Psoas muscle (tissue), 8 donors: ENCODE measurements at places on chromosomes 6 and 20. TPM values are rescaled to one million over a fixed set of nuclear protein-coding genes. Genes with fewer than 3 reads are reported as not detected.
A peak's percentile ranks its signal among the peaks of the same experiment; 100 is the strongest.

The CTNNBL1 gene
- polyA plus RNA-seq, result 42.6 TPM

DNA sequence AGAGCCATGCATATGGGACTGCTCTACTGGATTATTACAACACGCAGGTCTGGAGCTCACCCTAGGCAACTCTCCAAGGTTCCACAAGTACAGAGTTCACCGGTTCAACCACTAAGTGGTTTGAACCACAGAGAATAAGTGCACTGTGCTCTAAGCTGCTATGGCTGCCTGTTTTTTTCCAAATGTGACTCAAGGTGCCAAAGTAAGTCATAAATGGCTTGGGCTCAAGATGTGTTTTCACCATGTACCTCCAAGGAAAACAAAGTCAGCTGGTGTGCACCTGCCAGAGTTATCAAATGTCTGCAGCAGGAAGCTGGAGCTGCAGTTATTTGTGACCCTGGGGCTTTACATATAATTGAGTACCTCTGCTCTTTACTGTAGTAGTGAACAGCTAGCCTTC, 76.7 kb downstream of the PREP start:
- DNase-seq, result peak; percentile 21

DNA sequence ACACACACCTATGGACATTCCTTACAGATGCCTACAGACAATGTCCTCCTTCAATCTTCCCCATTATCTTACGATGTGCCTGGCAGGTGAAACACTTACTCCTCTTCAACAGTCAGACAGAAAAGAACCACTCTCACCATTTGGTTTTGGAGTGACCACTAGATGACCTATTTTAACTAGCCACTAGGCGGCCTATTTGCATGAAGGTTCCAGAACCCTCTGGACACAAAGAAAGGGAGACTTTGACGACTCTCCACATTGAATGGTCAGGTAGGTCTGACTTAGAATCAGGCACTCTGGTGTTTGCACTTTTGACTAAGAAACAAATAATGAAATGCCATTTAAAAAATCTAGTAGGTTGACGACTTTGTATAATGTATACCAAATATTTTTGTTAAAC, 42.0 kb downstream of the PNLDC1 start:
- no peak for DNase-seq

GRCh38 chr6:157096522-157096921, 226.8 kb downstream of the TMEM242 start:
- peak; percentile 56 for DNase-seq

DNA sequence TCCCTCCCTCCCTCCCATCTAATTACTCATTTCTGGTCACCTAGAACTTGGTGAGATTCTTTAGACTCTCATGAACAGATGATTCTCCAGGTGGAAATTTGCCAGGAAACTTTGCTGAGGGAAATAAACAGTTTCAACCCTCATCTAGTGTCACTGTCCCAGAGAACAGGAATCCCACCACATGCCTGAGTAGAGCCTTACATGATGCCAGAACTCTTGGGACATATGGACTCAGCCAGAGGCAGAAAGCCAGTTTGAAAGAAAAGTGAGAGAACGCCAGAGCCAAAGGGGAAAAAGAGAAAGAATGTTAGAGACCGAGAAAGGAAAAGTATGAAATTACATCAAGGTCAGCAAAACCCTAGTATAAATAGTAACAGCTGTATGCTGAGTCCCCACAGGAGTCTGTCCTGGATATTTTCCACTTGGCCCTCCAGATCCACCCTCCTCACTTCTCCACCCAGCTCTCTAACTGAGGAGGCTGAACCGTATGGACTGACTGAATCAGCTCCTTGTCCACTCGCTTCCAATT, 127.5 kb upstream of the COL21A1 start:
- no peak for DNase-seq

The SLC2A4RG gene
- polyA plus RNA-seq, result 27.1 TPM

GRCh38 chr6:9455864-9456658, 958.8 kb downstream of the TFAP2A start:
- no peak for DNase-seq

GRCh38 chr6:144586986-144587385, 301.9 kb downstream of the UTRN start:
- no peak for DNase-seq

GRCh38 chr6:1720620-1721322, 111.1 kb downstream of the FOXC1 start:
- no peak for DNase-seq

The UBE2V1 gene
- 165 TPM for polyA plus RNA-seq

The SNAP25 gene
- 0.75 TPM for polyA plus RNA-seq

- peak; percentile 30 for DNase-seq
These were observed 6.2 kb downstream of the LINC00237 start for GRCh38 chr20:21099751-21100577.

GRCh38 chr6:8139451-8139850, 37.1 kb upstream of the EEF1E1 start:
- no peak for DNase-seq

DNA sequence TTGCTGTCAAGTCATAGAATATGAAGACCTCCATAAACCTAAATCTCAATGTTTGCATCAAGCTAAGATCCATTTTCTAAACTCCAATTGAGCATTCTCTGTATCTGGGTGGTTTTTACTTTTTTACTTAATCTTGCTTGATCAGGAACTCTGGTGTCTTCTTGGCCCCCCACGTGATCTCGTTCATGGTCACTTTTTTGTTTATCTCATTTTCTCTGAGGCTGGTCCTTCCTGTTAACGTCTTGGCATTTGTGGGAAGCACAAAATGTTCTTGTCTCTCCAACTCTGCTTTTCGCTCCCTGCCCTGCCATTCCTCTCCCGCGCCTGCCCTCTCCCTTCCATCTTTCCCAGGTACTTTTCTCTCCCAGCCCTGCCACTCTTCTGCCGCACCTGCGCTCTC, 14.0 kb upstream of the MAPRE1 start:
- no peak for DNase-seq

The HLA-G gene
- polyA plus RNA-seq, result not detected
